ENCODE measurements at places on chromosomes 7 and 10. TPM values are rescaled to one million over a fixed set of nuclear protein-coding genes. Genes with fewer than 3 reads are reported as not detected.

GRCh38 chr7:127822822-127823508, 171.0 kb downstream of the SND1 start:
- H3K4me1 ChIP-seq = peaks cover 8% of the 10 kb centered on the region
- no peak overlapping the region for H3K4me3 ChIP-seq
- H3K36me3 ChIP-seq = no peaks in the 10 kb centered on the region

GRCh38 chr7:69657985-69658384, 59.7 kb downstream of the AUTS2 start:
- no peak for DNase-seq
- peaks cover 21% of the 10 kb centered on the region for H3K4me1 ChIP-seq
- H3K4me3 ChIP-seq = no peak overlapping the region
- no peak overlapping the region for H3K27ac ChIP-seq
- no peaks in the 10 kb centered on the region for H3K36me3 ChIP-seq

GRCh38 chr7:111137296-111138192, 46.6 kb downstream of the LRRN3 start:
- peaks cover 10% of the 10 kb centered on the region for H3K4me1 ChIP-seq
- no peaks in the 10 kb centered on the region for H3K36me3 ChIP-seq
- H3K4me3 ChIP-seq = no peak overlapping the region
- no peak for DNase-seq
- H3K27me3 ChIP-seq = no peaks in the 10 kb centered on the region
- no peak overlapping the region for H3K27ac ChIP-seq

- no peak for DNase-seq
- H3K4me1 ChIP-seq = no peaks in the 10 kb centered on the region
- peaks cover 51% of the 10 kb centered on the region for H3K36me3 ChIP-seq
- H3K4me3 ChIP-seq = no peak overlapping the region
Measured at GRCh38 chr7:99898023-99898357, 21.2 kb upstream of the OR2AE1 start.

GRCh38 chr10:1354809-1355710, 298.9 kb downstream of the WDR37 start:
- no peak for DNase-seq
- H3K27ac ChIP-seq = no peak overlapping the region
- H3K27me3 ChIP-seq = peaks cover 12% of the 10 kb centered on the region
- H3K4me1 ChIP-seq = no peaks in the 10 kb centered on the region
- H3K36me3 ChIP-seq = no peaks in the 10 kb centered on the region

DNA sequence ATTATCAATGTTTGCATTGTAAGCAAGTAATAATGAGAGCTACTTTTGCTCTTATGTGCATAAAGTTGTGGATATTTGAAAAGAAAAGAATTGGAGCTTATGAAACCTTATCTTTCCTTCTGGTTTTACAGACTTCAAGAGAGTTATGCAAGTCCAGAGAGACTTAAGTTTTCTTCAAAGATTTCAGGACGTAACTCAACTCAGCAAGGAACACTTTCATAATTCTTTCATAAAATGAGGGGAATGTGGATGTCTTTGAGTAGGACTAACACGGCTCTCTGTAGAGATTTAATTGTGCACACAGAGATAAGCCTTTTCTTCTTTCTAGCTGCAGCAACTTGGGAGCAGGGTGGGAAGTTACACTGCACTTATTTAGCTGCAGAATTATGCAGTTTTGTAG, 97.5 kb downstream of the DNAJB9 start:
- DNase-seq = no peak
- H3K27me3 ChIP-seq = no peaks in the 10 kb centered on the region
- H3K27ac ChIP-seq = no peak overlapping the region
- H3K36me3 ChIP-seq = no peaks in the 10 kb centered on the region

DNA sequence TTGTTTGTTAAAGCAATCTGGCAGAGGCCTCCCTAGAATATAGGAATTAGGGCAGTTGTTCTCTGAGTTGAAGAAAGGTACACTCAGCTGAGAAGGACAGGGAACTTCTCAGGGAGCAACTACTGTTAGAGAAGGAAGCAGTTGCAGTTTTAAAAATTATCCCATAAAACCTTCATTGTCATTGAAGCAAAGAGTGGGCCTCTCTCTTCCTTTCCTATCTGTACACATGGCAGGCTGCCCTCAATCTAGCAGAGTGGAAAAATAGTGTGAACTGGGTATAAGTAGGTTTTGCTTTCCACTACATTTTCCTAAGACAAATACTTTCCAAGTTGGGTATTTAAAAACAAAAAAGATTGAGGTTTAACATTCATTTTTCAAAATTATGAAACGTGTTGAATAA, 236.7 kb upstream of the KLF14 start:
- peaks cover 15% of the 10 kb centered on the region for H3K4me1 ChIP-seq
- DNase-seq = no peak
- H3K36me3 ChIP-seq = peaks cover 36% of the 10 kb centered on the region
- H3K27ac ChIP-seq = peak overlapping the region; percentile 27
- H3K27me3 ChIP-seq = no peaks in the 10 kb centered on the region

- no peaks in the 10 kb centered on the region for H3K4me1 ChIP-seq
- no peak for DNase-seq
- H3K36me3 ChIP-seq = no peaks in the 10 kb centered on the region
- no peaks in the 10 kb centered on the region for H3K27me3 ChIP-seq
- H3K4me3 ChIP-seq = no peak overlapping the region
Measured at GRCh38 chr10:44039599-44039998, 345.3 kb downstream of the CXCL12 start.

- no peak overlapping the region for H3K27ac ChIP-seq
- H3K27me3 ChIP-seq = peaks cover 4% of the 10 kb centered on the region
- DNase-seq = no peak
- no peaks in the 10 kb centered on the region for H3K4me1 ChIP-seq
- no peak overlapping the region for H3K4me3 ChIP-seq
Measured at GRCh38 chr7:30990673-30991170, 27.0 kb downstream of the GHRHR start.

GRCh38 chr10:47335906-47336305, 12.3 kb upstream of the RBP3 start:
- H3K27me3 ChIP-seq = no peaks in the 10 kb centered on the region
- DNase-seq = no peak
- H3K4me3 ChIP-seq = no peak overlapping the region

DNA sequence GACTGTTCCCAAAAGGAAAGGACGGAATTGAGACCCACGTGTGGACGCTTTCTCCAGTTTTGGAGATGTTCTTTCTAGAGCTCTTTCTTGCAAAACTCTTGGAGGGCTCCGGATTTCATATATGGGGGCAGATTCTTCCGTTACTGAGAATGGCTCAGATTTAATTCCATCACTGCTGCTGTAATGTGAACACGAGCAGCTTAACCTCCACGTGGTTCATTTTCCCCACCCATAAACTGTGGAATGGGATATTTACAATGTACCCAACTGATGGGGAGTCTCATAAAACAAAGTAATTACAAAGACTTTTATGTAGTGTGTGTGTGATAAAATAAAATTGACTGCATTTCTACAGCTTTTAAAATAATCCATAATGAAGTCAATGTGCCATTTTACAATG, 15.1 kb upstream of the MSRB2 start:
- H3K27me3 ChIP-seq = no peaks in the 10 kb centered on the region
- DNase-seq = no peak
- H3K27ac ChIP-seq = no peak overlapping the region
- no peaks in the 10 kb centered on the region for H3K36me3 ChIP-seq
- H3K4me3 ChIP-seq = no peak overlapping the region

GRCh38 chr7:127794136-127794535, 142.1 kb downstream of the SND1 start:
- no peak for DNase-seq
- no peak overlapping the region for H3K27ac ChIP-seq
- H3K27me3 ChIP-seq = no peaks in the 10 kb centered on the region
- H3K36me3 ChIP-seq = no peaks in the 10 kb centered on the region
- no peak overlapping the region for H3K4me3 ChIP-seq
- H3K4me1 ChIP-seq = peaks cover 22% of the 10 kb centered on the region

DNA sequence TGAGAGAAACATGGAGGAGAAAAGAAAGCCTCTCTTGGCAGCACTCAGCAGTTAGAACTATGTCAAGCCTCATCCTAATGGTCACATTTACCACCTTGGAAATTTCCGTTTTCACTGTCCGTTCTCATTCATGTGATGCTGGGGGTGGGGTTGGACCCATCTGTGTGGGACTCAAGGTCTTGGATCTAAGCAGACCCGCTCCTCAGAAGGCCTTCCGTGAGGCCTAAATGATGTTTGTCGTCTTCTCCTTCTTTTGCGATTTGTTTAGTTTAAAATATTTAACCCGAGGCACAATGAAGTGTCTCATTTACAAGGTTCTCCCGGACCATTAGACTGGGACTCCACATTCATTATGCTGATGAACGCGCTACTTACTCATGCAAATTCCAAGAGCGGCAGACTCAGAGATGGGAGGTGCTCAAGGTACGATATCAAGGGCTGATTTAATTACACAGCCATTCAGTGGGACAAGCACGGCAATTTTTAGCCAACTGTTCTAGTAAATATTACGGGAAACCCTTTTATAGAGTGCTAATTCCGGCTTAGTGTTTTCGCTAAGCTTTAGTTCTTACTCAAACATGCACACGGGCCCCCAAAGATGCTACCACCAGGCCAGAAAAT, 109.1 kb upstream of the EFCAB10 start:
- H3K4me1 ChIP-seq = peaks cover 3% of the 10 kb centered on the region
- H3K27ac ChIP-seq = peak overlapping the region; percentile 64
- no peak for DNase-seq
- peak overlapping the region; percentile 69 for H3K4me3 ChIP-seq

DNA sequence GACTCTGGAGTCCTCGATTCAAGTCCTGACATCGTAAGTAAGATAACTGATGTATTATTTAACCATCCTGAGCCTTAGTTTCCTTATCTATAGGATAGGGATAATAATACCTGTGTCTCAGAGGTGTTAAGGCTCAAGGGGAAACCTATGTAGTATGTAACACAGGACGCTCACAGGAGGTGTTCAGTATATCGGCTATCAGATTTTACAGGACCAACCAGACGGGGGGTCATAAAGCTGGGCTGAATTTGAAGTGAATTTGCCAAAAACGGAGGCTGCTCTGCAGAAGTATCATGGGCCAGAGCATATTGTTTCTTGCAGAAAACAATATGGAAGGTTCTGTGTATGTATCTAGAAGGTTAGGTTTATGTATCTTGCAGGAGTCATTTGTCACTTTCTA, 11.1 kb upstream of the ZNF282 start:
- H3K27ac ChIP-seq = no peak overlapping the region
- no peak for DNase-seq
- peaks cover 37% of the 10 kb centered on the region for H3K36me3 ChIP-seq
- H3K4me1 ChIP-seq = no peaks in the 10 kb centered on the region
- no peaks in the 10 kb centered on the region for H3K27me3 ChIP-seq

DNA sequence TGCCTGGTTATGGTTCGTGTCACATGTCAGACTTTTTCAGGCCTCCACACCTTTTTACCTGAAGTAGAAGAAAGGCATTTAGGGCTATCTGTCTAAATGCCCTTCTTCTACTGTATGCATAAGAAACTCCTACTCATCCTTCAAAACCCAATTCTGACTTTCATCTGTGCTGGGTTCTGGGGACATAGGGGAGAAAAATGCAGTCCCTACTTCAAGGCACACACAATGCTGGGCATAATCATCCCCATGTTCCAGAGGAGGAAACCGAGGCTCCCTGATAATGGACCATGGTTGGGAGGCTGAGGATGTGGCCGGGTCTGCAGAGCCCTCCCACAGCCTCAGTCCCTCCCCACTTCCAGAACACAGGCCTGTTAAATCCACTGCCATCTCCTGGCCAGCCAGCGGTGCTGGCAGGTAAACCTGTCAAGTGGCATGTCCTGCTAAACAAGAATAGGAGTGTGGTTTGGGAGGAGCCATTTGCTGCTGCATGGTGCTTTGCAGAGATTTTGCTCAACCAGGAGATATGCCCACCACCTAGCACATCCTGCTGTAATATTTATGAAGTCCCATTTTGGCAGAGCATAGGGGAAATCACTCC, 32.0 kb downstream of the GRID1 start:
- H3K27me3 ChIP-seq = no peaks in the 10 kb centered on the region
- no peak for DNase-seq
- H3K27ac ChIP-seq = no peak overlapping the region
- H3K4me1 ChIP-seq = no peaks in the 10 kb centered on the region

- no peaks in the 10 kb centered on the region for H3K27me3 ChIP-seq
- H3K36me3 ChIP-seq = no peaks in the 10 kb centered on the region
- no peak overlapping the region for H3K27ac ChIP-seq
- H3K4me1 ChIP-seq = no peaks in the 10 kb centered on the region
- H3K4me3 ChIP-seq = no peak overlapping the region
Measured at GRCh38 chr10:121448766-121449421, 149.3 kb downstream of the FGFR2 start.

POMZP3 gene
- total RNA-seq = 19.5 TPM

ENO4 gene
- total RNA-seq = not detected

GNG11 gene
- total RNA-seq = 6.3 TPM

ZNF365 gene
- not detected for total RNA-seq

SDHAF3 gene
- 13.0 TPM for total RNA-seq

SPDYE9 gene
- total RNA-seq = not detected

WDFY4 gene
- total RNA-seq = 0.96 TPM

PNLIPRP3 gene
- total RNA-seq = not detected

PON1 gene
- not detected for total RNA-seq

NAT16 gene
- not detected for total RNA-seq

SH2B2 gene
- 30.3 TPM for total RNA-seq

BLNK gene
- total RNA-seq = 1.1 TPM

CYP2C8 gene
- not detected for total RNA-seq

DGKI gene
- total RNA-seq = not detected

NPFFR1 gene
- total RNA-seq = not detected
